Upper lobe of right lung (tissue), 1 donor: ENCODE measurements at places on chromosomes 16 and 17. TPM values are rescaled to one million over a fixed set of nuclear protein-coding genes. Genes with fewer than 3 reads are reported as not detected.
A peak's percentile ranks its signal among the peaks of the same experiment; 100 is the strongest.

The GEMIN4 gene
- total RNA-seq = 23.0 TPM

The MT1G gene
- 23.7 TPM for total RNA-seq

The FBXW10 gene
- not detected for total RNA-seq

The BRIP1 gene
- total RNA-seq = 0.26 TPM

The CMTM1 gene
- 8.4 TPM for total RNA-seq

DNA sequence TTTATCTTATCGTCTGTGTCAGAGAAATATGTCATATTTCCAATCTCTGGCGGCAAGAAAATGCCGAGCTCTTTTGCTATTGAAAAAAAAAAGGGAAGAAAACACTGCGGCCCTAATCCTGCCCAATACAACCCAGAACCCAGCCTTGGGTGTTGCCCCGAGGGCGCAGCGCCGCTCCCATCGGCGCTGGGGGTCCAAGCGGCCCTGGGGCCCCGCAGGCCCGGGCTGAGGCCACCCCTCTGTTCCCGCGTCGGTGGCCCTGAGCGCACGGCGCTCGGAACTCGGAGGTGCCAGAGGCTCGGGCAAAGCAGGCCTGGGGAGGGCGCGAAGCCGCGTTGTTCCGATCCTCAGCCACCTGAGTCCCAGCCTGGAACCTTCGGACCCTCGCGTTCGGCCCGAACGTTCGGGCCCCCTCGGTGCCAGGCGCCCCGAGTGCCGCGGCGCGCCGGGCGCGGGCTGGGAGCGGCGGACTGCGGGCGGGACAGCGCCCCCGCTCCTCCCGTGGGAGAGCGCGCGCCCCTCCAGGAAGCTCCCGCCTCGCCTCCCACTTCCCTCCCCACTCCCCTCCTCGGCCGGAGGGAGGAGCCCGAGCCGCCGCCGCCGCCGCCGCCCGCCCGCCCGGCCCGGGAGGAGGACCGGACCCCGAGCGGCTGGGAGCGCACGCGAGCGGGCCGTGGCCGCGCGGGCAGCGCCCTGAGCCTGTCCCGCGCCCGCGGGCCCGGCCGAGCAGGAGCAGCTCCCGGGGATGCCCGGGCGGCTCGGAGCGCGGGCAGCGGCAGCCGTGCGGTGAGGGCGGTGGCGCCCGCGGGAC is at the start of gene CPNE2:
CPNE2 (plus strand) TSS at position 609 of the 811 bp plus-strand sequence. CDS start 18,160 bp downstream, outside the sequence.
- peak; percentile 90 for DNase-seq

- DNase-seq = peak; percentile 46
These were observed 15.5 kb upstream of the TVP23A start for GRCh38 chr16:10834130-10834529.

- peak; percentile 87 for DNase-seq
These were observed 10.7 kb downstream of the TBX2 start for GRCh38 chr17:61410141-61411010.

DNA sequence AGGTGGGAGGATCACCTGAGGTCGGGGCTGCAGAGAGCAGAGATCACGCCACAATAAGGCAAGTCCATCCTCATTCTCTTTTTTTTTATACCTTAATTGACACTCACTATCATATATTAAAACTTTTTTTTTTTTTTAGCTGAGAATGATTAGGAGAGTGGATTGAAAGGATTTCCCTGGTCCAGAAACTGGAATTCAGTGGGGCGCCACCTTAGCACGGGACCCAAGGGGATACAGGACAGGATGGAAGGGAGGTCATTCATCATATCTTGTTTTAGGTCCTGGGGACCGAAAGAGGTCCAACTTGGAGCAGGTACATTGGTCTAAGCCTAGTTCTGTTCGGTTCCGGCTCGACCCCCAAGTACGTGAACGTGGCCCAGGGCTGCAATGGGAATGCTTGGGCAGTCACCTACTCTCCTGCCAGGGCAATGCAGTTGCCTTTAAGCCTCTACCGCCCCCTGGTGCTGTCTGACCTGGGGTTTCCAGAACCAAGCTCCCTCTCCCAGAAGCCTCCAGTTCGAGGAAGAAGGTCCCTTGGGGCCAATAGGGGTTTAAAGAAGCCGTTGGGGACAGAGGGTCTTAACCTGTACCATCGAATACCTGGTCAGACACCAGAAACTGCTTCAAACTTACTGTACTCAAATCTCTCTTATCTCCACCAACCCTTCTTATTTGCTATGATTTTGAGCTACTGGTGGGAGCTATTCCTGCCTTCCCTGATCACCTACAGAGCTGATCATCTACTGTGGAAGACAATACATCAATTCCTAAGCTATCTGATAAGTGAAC is 19.9 kb upstream of the GPATCH8 start:
- peak; percentile 85 for DNase-seq

DNA sequence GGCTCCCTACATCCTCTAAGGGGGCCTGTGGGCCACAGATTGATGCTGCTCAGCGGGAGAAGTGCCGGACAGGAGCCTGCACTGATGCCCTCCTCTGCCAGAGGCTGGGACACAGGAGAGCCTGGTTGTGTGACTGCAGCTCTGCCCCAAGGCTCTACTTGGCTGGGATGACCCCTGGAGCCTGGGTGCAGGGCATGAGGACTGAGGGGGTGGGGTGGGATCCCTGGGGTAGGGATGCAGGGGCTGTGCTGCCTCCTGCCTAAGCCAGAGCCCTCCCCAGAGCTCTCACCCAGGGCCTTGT is 577 bp downstream of the EVPLL start:
- DNase-seq = no peak

GRCh38 chr17:19904924-19905323 is 37.2 kb upstream of the ULK2 start:
- DNase-seq = peak; percentile 79

- DNase-seq = no peak
These were observed 17.8 kb upstream of the CLEC3A start for GRCh38 chr16:78004517-78004916.

GRCh38 chr17:8910969-8911604 is 43.6 kb upstream of the PIK3R6 start:
- no peak for DNase-seq

DNA sequence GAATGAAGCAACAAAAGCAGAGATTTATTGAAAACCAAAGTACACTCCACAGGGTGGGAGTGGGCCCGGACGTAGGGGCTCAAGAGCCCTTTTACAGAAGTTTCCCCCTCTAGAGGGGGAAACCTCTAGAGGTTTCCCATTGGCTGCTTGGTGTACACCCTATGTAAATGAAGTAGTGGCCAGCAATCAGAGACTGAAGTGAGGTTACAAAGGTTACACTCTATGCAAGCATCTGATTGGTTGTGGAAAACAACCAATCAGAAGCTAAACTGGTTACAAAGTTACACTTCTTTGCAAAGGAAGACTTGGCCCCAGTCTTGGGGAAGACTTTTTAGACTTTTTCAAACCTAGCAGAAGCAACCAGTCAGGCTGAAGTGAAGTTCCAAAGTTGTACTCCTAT is 27.1 kb downstream of the CRAMP1 start:
- DNase-seq = no peak
